GM12892 (cell line): ENCODE measurements at places on chromosomes 4 and X.

DNA sequence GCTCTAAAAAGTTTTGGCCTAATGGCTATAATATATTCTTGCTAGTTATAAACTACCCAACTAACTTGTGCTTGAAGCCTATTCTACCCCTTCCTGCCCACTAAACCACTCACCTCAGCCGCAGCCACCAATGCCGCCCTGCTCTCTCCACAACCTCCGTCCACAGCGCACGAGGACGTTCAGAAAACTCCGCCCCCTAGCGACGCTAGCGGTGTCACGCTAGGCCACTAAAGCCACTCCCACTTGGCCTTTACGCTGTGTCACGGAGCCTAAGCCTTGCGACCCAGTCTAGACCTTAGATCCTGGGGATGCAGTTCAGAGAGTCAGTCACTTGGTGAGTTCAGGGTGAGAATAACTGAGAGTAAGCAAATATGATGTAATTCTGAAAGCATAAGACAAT, at the start of gene TEX11:
TEX11 (minus strand) TSS at position 171 of the 400 bp plus-strand sequence. CDS start 922 bp downstream, outside the sequence.
- DNase-seq: no peak

GRCh38 chrX:2320580-2321327, 180.0 kb downstream of the DHRSX start:
- no peak for DNase-seq

GRCh38 chrX:56803850-56804681, 75.0 kb downstream of the NBDY start:
- no peak for DNase-seq

- no peak for DNase-seq
Measured at GRCh38 chrX:112571388-112571787, 108.3 kb downstream of the LHFPL1 start.

- DNase-seq: no peak
Measured at GRCh38 chr4:155692361-155692760, 25.7 kb downstream of the GUCY1A1 start.

- no peak for DNase-seq
Measured at GRCh38 chr4:88448889-88449288, 8.0 kb upstream of the HERC5 start.

DNA sequence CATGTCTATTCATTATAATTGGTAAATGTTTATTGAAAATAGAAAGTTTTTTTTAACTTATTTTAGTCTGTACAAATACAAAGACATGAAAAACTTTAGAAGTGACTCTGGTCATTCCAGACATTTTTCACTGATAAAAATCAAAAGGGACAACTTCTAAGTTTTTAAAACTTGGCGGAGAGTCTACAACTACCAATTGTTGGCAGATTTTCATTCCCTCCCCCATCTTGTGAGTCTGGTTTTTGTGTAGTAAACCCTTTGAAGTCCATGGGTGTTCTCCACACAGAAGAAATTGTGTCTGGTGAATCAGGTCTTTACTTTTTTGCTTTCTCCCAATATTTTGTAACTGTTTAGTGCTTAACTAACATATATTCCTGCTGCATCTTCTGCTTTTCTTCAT, 336.5 kb downstream of the PDGFC start:
- no peak for DNase-seq

- DNase-seq: no peak
Measured at GRCh38 chr4:70496231-70496630, 22.1 kb upstream of the AMTN start.

GRCh38 chr4:6229095-6229494, 28.7 kb upstream of the JAKMIP1 start:
- no peak for DNase-seq

GRCh38 chr4:3407930-3408792, 33.6 kb upstream of the HGFAC start:
- no peak for DNase-seq

GRCh38 chrX:98405376-98405775, 1521.7 kb downstream of the RPA4 start:
- DNase-seq: no peak

DNA sequence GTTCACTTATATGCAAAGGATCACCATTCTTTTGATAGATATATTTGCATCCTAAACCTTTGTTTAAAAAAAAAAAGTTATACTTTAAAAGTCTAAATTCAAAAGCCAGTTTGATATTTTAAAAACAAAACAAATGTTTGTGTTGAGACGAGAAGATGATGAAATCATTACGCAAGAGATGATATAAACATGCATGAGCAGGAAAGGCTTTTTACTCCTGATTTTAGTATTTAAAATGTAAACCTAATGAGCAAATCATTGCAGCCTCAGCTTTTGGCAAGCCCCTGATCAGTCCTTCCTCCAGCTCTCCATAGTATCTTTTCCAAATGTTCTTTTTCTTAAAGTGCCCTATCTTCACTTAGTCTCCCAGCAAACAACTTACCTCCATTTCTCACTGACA, 115.6 kb downstream of the ARAP2 start:
- no peak for DNase-seq

GRCh38 chrX:24150898-24151297, 1.4 kb downstream of the ZFX start:
- DNase-seq: no peak

GRCh38 chr4:20684852-20685763, 15.2 kb upstream of the PACRGL start:
- DNase-seq: no peak

- no peak for DNase-seq
Measured at GRCh38 chr4:107693132-107693531, 26.9 kb downstream of the PAPSS1 start.

- no peak for DNase-seq
Measured at GRCh38 chr4:144115519-144115918, 25.0 kb downstream of the GYPA start.

DNA sequence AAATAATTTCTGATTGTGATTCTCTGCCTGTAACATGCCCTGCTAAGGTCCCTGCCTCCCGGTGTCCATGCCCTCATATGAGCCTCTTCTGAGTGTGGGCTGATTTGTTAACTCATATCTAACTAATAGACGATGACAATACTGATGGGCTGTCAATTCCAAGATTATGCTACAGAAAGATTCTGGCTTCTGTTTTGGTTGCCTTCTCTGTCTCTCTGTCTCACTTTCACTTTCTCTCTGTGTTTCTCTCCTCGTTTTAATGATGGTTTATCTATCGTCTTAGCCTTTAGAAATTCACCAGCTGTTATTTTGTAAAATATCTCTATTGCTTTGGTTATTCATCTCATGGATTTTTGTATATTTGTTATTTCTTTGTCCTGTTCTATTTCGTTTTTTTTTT, 312.5 kb upstream of the ANXA10 start:
- DNase-seq: no peak

DNA sequence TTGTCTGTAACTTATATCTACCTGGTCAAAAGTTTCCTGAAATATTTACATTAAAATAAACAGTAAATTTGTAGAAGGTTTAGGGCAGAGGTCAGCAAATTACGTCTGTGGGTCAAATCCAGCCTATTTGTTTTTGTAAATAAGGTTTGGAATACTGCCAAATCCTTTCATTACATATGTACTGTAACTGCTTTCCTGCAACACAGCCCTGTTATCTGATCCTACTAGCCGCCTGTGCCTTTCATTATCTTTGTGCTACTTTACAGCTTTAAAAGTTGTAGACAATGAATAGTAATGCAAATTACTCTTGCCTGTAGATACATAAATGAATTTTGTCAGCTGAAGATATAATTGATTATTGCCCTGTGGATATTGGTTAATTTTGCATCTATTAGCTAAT, 369.6 kb upstream of the SLC7A11 start:
- no peak for DNase-seq

DNA sequence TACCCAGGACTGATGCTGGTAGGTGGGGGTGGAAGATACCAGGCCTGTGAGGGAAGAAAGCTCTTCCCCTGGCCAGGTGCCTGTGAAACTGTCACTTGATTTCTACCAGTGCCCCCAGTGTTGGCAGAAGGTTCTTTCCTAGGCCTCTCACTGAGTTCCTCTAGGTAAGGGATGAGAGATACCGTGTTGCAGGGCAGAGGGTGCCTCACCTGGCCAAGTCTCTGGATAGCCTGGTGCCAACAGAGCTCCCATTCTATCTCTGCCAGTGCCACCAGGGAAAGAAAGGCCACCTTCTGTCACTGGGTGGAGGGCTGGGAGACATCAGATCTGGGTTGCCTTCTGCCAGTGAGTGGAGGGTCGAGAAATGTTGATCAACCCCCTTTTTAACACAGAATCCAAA, 94.1 kb downstream of the RTL5 start:
- no peak for DNase-seq

- DNase-seq: no peak
Measured at GRCh38 chr4:41787931-41788330, 39.4 kb upstream of the PHOX2B start.

DNA sequence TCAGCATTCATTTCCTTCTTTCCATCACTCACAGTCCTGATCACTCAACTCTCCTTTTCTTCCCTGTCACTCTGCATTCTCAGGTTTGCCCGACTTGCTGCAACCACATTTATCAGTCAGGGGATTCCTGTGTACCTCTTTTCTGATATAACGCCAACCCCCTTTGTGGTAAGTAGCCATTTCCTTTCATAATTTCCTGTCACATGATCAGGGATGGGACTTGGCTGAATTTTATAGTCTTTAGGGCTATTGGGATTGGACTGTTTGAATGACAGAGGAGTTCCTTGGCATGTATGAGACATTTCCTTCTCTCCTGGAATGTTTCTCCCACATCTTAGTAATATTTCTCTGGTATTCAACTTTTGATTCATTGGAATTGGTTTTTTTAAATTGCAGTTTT, 11.0 kb downstream of the PGM2 start:
- no peak for DNase-seq

GRCh38 chr4:100424376-100424775, 93.4 kb downstream of the EMCN start:
- DNase-seq: no peak

DNA sequence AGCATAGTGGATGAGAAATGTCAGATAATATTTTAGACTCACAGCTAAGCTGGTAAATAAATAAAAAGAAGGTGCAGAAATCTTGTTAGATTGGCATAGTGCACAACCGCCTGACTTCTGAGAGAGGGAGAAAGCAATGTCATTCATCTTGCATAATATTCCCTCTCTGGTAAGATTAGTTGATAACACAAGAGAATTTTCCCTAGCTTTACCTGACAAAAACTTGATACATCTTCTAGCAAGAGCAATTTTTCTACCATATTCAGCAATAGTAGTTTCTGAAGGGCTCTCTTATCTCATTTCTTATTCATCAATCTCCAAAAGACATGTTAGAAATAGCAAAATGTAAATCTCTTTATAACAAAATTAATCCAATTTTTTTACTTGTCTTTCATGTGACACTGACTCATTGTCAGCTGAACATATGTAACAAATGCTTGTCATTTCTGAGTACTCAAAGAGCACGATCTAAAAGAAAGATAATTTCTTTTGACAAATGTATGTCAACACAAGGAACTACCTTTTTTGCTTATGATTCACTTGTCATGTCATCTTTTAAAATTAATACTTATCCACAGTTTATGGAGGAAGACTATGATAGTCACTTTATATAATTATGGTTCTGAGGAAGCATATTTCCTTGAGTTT, 240.0 kb downstream of the ARAP2 start:
- DNase-seq: no peak

DNA sequence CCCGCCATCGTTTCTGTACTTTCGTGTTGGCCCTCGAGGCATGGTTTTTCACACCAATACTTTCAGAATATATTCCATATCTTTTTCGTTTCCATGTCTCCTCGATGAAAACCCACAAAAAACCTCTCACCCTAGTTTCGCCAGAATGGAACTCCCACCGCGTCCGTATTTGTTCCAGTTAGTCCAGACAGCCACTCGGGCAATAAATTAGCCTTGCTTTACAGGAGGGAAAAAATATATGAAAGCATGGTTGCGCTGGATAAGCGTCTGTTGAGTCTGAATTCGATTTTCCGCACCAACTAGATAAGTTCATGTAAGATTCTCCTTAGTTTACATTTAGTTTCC, 550 bp upstream of the CHM start:
- DNase-seq: no peak
